Stimulated activated CD8-positive, alpha-beta memory T cell treated with anti-CD3 and anti-CD28 coated beads, Interleukin-4, amount 100 ng/mL, for 4 hours (primary cell): ENCODE measurements at places on chromosomes 4 and X.

DNA sequence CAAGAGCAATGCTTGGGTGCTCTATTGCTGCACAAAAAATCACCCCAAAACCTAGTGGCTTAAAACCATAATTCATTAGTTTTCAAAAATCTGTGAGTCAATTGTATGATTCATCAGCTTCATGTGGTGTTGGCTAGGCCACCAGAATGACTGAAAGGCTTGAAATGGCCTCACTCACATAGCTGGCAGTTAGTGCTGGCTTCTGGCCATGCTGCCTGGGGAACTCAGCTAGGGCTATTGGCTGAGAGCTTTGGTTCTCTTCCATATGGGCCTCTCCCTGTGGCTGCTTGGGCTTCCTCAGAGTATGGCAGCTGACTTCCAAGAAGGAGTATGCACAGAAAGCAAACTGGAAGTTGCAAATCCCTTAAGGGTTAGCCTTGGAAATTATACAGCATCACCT lies 3.1 kb upstream of the MTMR1 start:
- DNase-seq: no peak

- no peak for DNase-seq
Measured at GRCh38 chr4:38577462-38577861, 86.5 kb upstream of the KLF3 start.

DNA sequence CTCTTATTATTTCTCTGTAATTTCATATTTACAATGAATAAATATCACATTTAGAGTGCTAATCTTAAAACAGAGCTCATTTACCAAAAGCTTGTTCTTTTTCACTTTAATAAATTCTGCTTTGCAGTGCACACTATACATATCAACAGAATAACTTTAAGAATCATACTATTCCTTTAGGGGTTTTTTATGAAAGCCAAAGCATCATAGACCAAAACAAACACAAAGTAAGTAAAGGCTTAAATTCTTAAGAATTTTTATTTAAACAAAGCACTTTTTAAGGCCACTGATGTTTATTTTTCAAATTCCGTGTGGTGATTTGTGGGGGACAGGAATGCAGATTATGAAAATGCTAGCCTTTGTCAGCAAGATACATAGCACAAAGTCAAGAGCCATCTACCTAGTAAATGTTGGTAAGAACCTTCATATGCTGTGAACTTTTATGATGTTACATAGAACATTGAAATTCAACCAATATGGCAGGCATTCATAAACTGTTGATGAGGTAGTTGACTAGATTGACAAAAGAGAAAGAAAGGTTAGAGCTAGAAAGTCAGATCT lies 17.8 kb downstream of the TIGD2 start:
- DNase-seq: no peak

DNA sequence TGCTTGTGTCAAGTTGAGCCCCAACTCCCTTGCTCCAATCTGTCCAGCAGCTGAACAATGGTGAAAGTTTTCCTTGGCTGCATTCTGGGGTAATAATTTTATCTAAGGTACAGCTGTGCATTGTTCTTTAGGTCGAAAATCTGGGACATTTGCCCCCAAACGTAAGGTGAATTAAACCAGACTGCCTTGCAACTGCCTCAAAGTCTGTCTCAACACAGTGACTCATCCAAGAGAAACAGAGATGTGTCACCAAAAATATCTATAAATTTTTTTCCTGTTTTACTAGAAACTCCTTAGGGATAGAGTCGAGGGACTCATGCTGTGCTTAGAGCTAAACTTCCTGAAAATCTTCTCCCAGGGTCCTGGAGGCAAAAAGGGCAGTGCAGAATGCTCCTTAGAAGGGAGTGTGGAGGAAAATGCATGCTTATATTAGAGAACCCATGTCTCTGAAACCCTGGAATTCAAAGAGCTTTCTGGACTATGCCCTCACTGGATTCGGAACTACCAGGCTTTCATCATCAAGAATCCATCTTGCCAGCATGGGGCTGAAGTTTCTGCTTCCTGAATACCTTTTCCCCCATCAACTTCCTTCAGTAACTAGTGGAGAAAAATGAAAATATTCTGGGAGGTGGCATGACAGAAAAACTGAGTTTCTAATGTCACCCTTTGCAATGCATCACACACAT lies 115.7 kb downstream of the PALLD start:
- DNase-seq: no peak

GRCh38 chr4:102623622-102624021 lies 122.5 kb downstream of the NFKB1 start:
- DNase-seq: no peak

DNA sequence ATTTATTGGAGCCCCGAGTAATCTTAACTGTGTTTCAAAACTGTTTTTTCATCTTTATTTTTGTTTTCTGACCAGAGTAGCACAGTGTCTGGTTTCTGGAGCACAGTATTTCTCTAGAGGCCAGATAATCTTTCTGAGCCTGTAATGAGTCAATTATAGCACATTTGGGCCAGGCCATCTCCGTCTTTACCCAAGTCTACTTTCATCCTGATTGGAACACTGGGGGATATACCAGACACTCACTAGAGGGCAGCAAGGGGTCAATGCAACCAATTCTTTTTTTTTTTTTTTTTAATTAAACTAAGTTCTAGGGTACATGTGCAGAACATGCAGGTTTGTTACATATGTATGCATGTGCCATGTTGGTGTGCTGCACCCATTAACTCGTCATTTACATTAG lies 282.0 kb downstream of the ARHGAP24 start:
- no peak for DNase-seq

- no peak for DNase-seq
Measured at GRCh38 chrX:105636667-105637066, 185.7 kb upstream of the NRK start.

- DNase-seq: no peak
Measured at GRCh38 chr4:85391589-85392410, 83.2 kb upstream of the ARHGAP24 start.

GRCh38 chrX:44349561-44349960 lies 6.1 kb upstream of the EFHC2 start:
- no peak for DNase-seq

- DNase-seq: no peak
Measured at GRCh38 chrX:86047936-86048280, 550 bp upstream of the CHM start.

DNA sequence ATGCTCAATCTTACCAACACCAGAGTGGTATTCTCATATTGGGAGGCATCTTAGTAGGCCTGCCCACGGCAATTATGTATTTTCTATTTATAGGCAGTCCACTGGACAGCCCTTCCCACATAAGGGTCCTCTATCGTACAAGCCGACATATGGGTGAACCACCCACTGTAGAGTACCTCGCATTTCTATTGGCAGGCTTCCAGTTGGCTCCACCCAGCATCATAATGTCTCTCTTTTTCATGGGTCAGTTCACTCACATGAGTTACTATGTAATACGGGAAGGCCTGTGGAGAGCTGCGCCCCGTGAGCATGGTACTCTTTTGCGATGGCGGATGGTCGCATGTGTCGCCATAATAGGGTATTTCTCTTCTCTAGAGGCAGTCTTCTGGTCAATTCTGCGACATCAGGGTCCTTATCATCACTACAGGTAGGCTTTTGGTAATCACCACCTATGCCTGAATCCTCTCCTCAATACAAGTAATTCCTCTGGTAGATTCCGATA lies 29.4 kb upstream of the FOXR2 start:
- no peak for DNase-seq

- no peak for DNase-seq
Measured at GRCh38 chrX:30751497-30751896, 98.3 kb downstream of the GK start.
